NCI-H187 treated with DMSO at 0.1 percent for 48 hours (cell line): ENCODE measurements at places on chromosomes 11 and 22.

- DNase-seq, result no peak
These were observed 1.2 kb upstream of the AHNAK start for GRCh38 chr11:62547691-62548281.

DNA sequence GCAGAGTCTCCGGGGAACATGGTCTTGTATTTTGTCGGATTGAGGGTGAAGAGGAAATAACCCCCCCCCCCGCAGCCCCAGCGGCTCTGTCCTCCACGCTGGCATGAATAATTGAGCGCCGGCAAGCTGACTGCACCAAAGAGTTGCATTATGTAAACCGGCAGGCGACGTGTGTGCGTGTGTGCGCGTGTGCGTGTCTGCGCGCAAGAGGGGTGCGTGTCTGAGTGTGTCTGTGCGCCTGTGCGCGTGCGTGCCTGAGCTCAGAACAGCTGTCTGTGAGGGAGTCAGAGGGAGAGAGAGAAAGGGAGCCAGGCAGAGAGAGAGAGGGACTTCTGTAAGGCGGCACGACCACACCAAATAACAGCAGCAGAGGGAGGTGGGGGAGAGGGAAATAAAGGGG, 94.4 kb downstream of the SCN3B start:
- DNase-seq, result no peak

DNA sequence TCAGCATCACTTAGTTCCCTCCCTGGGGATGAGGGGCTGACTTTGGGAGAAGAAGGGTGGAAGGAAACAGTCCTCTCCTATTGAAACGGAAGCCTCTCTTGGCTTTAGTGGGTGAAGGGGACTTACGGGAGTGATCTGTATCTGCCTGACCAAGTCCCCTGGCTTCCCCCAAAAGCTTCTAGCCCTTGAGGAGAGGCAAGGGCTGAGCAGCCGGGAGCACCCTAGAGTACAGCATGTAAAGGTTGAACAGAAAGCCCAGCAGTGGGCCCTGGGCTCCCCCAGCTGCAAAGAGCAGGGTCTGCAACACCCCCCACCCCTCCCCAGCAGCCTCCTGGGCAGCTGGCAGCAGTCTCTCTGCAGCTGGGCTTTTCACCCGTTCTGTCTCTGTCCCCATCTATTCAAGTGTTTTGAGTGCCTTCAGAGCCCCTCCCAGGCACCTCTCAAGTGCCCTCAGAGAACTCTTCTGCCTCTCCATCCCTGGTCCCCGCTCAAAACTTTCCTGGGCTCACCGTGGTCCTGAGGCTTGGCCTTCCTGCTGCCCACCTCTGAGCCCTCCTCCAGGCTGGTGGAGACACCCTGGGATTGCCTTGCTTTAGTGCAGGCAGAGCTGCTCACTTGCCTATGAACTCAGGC, 2.7 kb downstream of the CAPN5 start:
- DNase-seq, result peak; percentile 60

GRCh38 chr11:75445315-75445953, 12.4 kb upstream of the KLHL35 start:
- no peak for DNase-seq

DNA sequence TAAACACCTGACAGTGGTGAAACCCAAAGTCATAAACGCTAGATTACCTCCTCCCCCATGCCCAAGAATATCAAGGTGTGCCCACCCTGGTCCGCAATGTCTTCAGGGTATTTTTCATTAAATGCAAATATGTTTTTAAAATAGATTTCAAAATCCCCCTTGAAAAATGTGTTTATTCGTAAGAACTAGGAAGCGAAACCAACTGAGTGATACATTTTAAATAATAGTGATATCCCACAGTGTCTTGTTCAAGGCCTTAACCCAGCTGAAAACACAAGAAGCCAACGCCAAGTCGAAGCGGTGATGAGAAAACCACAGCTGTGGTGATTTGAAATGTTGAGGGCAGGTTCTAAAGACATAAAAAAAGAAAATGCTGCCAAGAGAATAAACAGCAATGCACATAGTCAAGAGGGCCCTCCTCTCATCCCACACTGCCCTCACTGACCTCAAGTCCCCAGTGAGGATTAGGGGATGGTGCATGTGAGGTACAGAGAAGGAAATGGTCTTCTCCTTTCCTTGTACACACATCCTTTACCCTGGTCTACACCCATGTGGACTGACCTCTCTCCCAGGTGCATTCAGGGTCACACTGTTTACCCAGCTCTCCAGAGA, 25.5 kb downstream of the KCNJ1 start:
- DNase-seq, result no peak

DNA sequence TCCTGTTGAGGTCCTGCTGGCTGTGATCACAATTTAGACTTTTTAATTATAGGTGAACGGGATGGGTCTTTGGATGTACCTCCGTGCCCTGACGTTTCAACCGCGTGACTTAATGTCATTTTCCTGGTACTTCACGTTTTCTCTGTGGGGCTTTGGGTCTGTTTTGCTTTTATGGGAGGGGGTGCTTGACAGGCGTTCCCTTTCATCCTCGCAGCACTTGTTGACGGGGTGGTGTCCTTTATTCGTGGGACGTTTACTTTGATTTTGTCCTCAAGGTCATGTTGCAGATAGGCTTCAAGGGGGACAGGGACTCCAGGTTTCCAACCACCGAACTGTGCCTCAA, 994 bp downstream of the PPP6R3 start:
- no peak for DNase-seq

DNA sequence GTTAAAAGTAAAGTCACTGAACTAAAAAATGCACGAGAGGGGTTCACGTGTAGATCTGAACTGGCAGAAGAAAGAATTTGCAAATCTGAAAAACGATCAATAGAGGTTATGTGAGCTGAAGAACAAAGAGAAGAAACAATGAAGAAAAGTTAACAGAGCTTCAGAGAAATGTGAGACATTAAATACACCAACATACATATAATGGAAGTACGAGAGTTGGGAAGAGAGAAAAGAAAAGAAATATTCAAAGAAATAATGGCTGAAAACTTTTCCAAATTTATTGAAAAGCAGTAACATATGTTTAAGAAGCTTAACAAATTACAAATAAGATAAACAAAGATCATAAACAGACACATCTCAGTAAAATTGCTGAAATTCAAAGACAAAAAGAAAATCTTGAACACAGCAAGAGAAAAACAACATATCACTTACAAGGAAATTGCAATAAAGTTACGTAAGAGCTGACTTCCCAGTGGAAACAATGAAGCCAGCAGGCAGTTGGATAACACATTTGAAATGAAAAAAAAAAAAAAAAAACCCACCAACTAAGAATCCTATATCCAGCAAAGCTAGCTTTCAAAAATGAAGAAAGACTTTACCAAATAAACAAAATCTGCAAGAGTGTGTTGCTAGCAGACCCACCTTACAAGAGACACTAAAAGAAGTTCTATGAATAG, 56.8 kb downstream of the EMSY start:
- no peak for DNase-seq

- no peak for DNase-seq
These were observed 11.3 kb downstream of the OSBP2 start for GRCh38 chr22:30705710-30706651.

GRCh38 chr11:134341805-134342571, 10.2 kb downstream of the GLB1L2 start:
- no peak for DNase-seq

GRCh38 chr11:36239636-36240035, 49.6 kb downstream of the COMMD9 start:
- DNase-seq, result no peak
